ENCODE measurements at places on chromosomes 16 and 17.

DNA sequence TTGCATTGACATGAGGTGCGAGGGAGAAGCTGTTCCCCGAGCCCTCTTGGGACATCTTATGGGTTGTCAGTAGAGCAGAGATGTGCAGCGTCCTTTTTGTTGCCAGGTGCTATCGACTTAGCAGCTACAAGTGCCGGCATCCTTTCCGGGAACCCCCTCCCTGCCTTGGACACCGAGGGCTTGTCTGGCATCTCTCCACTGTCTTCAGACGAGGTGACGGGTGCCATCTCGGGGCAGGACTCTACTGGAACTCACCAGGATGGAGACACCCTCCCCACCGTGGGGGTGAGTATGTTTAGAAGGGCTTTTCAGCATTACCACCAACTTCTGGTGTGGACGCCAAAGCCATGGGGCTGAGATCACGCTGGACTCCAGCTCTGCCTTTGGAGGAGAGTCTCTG is 11.8 kb upstream of the JPT2 start:
- DNase-seq, result no peak

DNA sequence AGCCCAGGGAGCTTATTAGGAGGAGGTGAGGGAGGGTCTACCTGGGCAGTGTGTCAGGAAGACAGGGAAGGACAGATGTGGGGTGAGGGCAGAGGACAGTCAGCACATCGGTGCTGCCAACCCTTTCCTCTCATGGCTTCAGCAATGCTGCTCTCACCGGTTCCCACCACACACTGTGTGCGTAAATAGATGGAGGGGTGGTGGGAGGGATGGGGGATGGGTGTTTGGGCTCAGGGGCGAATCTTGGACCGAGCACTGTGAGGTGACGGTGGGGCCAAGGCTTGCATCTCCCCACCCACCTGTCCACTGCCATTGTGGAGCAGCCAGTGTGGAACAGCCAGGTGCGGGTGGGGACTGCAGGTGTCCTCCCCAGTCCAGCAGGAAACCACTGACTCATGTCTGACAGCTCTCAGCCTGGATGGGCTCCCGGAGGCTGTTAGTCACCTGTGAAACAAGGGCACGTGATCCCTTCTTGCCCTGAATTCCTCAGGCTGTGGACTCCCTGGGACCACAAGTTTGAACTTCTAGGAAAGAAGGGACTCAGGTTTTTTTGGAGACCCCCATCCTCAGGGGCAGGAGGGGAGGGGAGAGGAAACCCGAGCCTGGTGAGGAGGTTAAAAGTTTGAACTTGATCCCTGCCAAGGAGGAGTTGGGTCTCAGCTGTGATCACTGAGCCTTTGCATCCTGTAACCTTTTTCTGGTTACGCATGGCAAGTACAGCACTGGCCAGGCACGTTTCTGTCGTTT is 42.7 kb upstream of the SMPD3 start:
- DNase-seq, result no peak

GRCh38 chr16:88651276-88651988 is 579 bp upstream of the CYBA start:
- no peak for DNase-seq

GRCh38 chr17:73007407-73007806 is 85.1 kb downstream of the SLC39A11 start:
- peak; percentile 67 for DNase-seq

GRCh38 chr17:75262112-75262606 is 480 bp downstream of the MRPS7 start:
- peak; percentile 51 for DNase-seq

GRCh38 chr16:50373780-50374179 is 5.0 kb upstream of the BRD7 start:
- no peak for DNase-seq

- no peak for DNase-seq
Observed at GRCh38 chr16:28491230-28491969, 474 bp downstream of the CLN3 start.

DNA sequence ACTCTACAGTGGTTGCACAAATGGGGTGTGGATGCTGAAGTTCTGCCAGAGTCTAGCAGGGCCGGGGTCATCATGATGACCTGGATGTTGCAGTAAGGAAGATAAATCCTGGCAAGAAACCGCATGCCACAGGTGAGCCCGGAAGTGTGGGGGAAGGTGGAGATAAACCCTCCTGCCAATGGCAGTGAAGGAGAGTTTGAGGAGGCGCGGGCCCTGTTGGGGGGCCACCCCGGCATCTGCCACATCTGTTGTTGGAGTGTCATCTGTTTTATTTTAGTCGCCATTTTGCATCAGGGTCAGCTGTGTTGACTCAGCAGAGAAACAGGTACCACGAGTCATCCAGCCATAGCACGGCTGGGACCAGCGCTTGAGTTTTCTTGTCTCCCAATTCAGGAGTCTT is 173.8 kb upstream of the CHMP6 start:
- DNase-seq, result peak; percentile 34

DNA sequence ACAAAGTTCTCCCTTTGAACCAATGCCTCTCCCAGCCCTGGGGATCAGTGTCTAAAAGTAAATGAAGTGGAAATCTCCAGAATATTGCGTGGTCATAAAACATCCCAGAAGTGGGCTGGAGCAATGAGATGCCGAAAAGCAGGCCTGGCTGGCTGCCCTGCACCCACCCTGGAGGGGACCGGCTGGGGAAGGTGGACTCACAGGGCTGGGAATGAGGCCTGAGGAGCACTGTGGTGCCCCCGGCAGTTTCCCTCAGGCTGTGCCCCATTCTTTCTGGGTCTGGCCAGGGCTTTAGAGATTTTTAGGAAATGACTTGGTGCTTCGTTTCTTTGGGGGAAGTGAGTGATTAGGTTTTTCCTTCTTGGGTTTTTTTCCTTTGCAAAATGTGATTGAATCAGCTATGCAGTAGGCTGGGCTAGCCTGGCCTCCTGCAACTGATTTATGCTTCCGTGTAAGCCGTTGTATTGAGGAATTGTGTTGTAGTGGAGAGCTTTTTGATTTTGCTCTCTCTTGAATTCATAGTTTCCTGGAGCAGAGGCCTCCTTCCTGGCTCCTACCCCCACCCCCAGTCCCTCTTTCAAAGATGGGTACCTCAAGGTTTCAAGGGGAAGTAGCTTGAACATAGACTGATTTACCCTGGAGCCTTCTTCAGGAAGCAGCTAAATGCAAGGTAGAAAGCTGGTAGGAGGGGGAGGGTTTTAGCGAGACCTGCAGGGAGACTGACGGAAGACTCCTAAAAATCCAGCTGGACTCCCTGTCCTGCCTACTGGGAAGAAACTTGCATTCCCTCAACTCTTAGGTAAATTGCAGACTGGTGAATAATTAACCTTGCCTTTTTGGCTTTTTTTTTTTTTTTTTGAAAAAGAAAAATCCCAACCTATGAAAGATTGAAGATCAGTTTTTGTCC is 170.2 kb downstream of the RAB11FIP4 start:
- peak; percentile 78 for DNase-seq

DNA sequence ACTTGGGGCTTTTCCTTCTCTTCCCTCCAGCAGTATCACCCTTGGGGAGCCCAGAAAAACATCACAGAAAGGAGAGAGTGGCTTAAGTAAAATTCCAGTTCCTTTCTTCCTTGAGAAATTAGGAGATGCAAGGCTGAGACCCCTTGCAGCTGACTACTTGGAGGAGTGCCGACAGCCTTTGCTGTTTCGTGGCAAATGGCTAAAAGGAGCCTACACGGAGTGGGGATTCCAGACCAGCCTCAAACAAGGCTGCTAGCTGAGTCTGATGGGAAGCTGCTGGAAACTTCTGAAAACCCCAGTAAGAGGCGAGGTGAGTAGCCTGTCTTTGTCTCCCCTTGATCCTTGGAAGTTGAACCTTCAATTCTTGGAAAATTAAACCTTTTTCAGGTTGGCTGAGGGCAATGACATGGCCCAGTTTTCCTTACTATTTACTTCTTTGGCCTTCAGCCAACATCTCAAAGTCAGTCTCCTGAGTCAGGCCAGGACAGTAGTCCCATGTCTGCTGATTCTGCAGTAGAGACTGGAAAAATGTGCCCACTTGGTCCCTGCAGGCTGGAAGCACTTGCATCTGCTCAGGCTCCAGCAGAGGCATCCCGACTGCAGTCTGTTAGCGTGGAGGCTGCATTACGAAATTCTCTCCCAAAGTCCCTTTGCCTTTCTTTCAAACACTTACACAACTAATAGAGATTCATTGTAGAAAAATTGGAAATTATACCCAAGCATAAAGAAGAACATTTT is 23.4 kb downstream of the SMIM36 start:
- peak; percentile 62 for DNase-seq

DNA sequence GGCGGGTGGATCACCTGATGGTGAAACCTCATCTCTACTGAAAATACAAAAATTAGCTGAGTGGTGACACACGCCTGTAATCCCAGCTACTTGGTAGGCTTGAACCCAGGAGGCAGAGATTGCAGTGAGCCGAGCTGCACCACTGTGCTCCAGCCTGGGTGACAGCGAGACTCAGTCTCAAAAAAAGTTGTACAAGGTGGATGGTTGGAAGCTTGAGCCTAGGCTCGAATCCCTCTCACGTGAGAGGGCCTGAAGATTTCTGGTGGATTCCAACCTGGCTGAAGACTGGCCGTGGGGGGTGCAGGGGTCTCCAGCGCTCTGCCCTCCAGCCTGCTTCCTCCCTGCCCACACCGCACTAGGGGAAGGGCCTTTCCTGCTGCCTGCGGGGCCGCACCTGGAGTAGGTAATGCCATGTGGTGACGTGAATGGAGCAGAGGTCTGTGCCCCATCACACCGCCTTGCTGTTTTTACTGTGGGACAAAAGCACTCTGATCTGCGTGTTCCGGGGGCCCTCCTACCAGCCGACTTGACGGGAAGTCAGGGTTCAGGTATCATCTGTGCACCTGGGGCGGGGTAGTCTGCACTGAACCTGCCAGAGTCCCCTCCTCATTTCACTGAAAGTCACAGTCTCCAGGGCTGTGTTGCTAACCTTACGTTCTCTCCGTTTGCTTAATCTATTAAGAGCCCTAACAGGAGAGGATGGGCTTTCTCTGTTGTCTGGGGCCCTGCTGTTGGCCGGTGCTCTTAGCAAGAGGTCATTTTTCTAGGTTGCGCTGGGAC is 4.2 kb downstream of the RPL13 start:
- no peak for DNase-seq

DNA sequence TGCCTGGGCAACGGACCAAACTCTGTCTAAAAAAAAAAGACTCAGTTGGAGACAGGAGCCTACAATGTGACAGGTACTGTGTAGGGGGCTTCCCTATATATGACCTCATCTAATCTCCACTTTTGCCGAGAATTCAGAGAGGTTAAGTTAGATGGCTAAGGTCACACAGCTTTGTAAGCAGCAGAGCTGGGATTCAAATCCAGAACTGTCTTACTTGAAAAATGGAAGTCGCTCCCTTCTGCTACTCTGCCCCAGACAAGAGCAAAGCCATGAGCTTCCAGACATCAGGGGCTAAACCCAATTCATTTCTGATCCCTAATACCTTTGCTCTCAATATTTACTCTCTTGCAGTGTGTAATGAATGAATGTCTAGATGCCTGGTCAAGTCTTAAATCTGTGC is 41.5 kb upstream of the ABCC12 start:
- no peak for DNase-seq

DNA sequence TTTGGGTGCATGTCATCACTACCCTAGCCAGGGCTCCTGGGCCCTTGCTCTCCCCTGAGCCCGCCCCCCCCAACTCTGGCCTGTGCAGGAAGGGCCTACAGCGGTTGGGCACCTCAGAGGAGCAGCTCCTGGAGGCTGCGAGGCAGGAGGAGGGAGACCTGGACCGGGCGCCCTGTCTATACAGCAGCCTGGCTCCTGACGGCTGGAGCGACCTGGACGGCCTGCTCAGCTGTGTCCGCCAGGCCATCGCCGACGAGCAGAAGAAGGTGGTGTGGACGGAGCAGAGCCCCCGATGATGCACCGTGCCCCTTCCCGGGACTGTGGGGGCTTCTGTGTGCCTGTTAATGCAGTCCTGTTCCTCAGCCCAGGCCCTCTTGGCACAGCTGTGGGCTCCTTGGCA is 12.1 kb downstream of the SGSH start:
- DNase-seq, result no peak

DNA sequence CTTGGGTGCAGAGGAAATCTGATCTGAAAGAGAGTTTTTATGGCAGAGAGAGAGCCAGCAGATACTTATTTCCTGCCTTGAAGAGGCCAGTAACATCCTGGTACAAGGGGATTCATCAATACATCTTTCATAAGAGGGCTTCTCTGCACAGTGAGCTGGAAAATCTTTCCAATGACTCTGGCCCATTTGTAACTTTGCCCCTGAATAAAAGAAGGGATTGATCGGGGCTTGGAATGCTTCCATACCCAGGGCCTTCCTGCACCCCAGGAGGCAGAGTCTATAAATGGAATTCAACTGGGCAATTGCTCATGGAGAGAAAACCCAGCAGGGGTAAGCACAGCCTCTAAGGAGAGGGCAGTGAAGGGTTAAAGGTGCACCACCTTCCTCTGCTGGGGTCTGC is 163.3 kb downstream of the XYLT1 start:
- no peak for DNase-seq

DNA sequence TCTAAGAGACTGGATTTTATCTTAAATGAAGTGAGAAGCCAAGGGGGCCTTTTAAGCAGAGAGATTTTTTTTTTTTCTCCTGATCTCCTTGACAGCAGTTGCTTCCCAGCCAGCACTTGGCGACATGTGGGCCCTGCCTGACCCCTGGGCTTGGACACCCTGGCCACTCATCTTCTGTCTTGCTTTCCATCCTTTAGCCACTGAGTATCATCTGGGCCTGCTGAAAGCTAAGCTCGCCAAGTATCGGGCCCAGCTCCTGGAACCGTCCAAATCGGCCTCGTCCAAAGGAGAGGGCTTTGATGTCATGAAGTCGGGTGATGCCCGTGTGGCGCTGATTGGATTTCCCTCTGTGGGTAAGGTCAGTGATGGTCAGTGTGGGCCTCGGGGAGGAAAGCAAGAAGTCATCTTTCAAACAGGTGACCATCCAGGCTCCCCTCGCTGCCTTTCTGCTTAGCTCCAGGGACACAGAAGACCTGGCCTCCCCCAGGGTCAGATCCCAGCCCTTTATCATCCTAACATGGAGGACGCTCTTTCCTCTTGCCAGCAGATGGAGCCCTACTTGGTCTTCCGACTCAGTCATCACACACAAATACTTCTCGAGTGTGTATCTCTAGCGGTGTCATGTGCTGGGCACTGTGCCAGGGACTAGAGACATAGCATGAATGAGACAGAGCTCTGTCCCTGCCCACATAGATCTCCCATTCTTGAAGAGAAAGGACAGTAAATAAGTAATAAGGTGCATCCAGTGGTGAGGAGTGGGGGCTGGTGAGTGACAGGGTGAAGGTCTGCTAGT is 6.1 kb downstream of the DRG2 start:
- peak; percentile 72 for DNase-seq

DNA sequence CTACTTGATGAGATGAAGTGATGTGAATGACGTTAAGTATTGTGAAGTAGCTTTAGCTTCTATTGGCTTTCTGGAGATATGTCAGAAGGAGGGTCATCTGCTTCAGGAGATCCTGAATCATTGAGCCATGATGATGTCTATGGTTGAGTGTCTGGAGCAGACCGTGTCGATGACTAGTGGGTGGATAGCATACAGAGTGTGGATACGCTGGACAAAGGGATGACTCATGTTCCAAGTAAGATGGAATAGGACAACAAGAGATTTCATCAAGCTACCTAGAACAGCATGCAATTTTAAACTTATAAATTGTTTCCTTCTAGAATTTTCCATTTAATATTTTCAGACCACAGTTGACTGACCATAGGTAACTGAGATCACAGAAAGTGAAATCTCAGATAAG is 116.1 kb upstream of the RBBP6 start:
- no peak for DNase-seq

All from fibroblast of lung (primary cell).